ENCODE measurements at places on chromosomes 6 and 20.

- no peak for DNase-seq
Observed at GRCh38 chr6:43338243-43338642, 29.6 kb upstream of the CRIP3 start.

GRCh38 chr6:167979436-167980139, 17.9 kb upstream of the KIF25 start:
- no peak for DNase-seq

- no peak for DNase-seq
Observed at GRCh38 chr6:19269341-19269898, 567.8 kb upstream of the ID4 start.

GRCh38 chr20:57600320-57601210, 19.7 kb downstream of the ZBP1 start:
- no peak for DNase-seq

DNA sequence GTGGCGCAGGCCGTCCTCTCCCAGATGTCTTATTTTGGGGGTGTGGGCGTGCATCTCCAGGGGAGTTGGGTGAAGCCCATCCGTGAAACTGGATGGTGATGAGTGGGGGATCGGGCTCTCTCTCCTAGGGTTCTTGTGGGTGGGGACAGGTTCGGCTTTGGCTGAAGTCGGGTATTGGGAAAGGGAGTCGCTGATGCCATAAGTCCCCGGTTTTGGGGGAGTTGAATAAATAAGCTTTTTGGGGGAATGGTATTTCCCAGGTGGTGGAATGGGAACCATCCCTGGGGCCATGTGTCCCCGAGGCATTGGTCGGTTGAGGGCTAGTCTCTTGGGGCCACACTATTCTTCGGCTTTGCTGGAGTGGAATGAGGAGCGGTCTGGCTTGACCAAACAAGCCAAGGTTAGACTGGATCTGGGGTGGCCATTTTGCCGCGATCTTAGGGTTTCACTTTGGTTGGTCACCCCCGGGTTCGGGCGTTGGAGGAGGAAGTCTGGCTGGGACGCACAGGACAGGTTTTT, 481 bp downstream of the ZNF133 start:
- no peak for DNase-seq

All from activated T-cell treated with anti-CD3 and anti-CD28 coated beads for 1 hour (primary cell).